GM13976 (cell line): ENCODE measurements at places on chromosomes 7 and 10.

GRCh38 chr7:47636433-47637175, 54.7 kb upstream of the TNS3 start:
- no peak for DNase-seq

DNA sequence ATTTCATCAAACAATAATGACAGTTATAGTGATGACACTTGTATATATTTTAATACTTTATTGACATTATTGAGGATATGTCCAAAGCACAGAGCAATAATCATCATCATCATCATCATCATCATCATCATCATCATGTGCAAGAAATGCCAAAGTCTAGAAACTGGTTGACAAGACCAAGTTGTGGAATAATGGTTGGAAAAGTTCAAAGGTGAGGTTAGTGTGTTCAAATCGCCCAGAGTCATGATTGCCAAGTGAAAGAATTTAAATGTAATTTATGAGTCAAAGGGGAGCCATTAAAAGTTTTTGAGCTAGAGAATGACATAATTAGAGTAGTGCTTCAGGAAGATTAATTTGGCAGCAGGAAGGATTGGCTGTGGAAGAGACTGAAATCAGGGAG, 852.4 kb downstream of the SORCS1 start:
- no peak for DNase-seq

- DNase-seq = no peak
Measured at GRCh38 chr10:44689368-44689767, 221.8 kb upstream of the TMEM72 start.

DNA sequence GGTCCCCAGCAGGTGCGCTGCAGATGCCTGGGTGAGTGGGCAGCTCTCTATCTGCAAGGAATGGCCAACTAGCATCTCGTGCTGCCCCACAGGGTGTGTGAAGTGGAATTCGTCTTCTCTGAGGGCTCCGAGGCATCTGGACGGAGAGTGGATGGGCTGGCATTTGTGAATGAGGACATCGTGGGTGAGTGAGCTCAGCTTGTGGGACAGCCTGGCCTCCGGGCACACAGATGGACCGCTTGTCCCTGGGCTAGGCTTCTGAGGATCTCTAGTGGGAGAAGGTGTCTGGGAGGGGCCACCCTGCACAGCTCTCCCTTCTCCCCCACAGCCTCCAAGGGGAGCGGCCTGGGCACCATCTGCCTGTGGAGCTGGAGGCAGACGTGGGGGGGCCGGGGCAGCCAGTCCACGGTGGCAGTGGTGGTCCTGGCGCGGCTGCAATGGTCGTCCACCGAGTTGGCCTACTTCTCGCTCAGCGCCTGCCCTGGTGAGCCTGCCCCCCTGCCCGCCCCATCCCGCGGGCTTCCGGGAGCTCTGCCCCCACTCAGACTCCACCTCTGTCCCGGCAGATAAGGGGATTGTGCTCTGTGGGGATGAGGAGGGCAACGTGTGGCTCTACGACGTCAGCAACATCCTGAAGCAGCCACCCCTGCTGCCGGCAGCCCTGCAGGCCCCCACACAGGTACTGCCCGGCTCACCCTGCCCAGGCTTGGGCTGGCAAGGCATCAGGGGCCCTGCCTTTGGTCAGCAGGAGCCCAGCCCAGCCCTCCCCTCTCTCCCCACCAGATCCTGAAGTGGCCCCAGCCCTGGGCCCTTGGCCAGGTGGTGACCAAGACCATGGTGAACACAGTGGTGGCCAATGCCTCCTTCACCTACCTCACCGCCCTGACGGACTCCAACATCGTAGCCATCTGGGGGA, 6.3 kb downstream of the POLR2J start:
- DNase-seq = no peak

GRCh38 chr7:26122745-26123144, 29.3 kb upstream of the NFE2L3 start:
- DNase-seq = no peak

DNA sequence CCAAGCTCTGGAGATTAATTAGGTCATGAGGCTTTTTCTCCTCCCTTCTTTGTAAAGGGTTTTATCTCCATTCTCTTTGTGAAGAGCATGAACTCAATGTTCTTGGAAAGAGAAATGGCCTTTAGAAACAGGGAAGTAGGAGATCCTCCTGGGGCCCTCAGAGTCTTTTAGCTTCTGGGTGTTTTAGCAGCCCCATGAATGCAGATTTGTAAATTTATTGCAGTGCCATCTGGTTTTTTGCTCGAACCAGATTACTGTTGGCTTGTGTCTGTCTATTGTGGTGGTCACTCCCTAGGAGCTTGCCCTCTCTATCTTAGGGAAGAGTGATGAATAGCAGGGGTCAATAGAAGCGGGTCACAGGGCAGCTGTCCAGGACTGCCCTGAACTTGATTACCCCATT, 110.6 kb downstream of the BTRC start:
- no peak for DNase-seq

- DNase-seq = no peak
Measured at GRCh38 chr10:125054669-125055268, 105.6 kb downstream of the CTBP2 start.

- DNase-seq = no peak
Measured at GRCh38 chr10:95798096-95798855, 42.3 kb downstream of the ENTPD1 start.

DNA sequence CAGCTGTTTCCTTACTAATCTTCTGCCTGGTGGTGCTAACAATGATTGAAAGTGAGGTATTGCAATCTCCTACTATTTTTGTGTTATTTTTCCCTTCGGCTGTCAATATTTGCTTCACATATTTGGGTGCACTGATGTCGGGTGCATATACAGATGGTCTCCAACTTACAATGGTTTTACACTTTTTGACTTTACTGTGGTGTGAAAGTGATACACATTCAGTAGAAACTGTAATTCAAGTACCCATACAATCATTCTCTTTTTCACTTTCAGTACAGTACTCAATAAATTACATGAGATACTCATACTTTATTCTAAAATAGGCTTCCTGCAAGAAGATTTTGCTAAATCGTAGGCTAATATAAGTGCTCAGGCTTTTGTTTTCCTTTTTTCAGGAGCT, 73.2 kb downstream of the RNF216 start:
- no peak for DNase-seq

DNA sequence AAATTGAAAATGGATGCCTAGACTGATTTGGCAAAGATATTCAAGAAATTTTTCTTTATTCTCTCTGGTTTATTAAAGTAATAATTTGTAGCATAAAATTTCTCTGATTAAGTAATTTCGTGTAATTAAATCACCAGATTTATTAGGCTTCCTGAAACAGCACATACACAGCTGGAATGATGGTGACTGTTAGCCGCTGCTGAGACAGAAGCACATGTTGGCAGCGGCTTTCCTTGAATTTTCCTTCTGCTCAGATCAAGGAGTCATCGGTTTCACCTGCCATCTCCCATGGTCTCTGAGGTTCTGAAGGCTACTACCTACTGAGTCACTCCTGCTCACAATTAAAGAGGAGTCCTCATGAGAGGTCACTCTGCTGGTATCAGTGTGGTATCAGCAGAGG, 101.5 kb downstream of the GFRA1 start:
- no peak for DNase-seq

GRCh38 chr7:90621747-90622140, 25.6 kb downstream of the CDK14 start:
- DNase-seq = no peak

DNA sequence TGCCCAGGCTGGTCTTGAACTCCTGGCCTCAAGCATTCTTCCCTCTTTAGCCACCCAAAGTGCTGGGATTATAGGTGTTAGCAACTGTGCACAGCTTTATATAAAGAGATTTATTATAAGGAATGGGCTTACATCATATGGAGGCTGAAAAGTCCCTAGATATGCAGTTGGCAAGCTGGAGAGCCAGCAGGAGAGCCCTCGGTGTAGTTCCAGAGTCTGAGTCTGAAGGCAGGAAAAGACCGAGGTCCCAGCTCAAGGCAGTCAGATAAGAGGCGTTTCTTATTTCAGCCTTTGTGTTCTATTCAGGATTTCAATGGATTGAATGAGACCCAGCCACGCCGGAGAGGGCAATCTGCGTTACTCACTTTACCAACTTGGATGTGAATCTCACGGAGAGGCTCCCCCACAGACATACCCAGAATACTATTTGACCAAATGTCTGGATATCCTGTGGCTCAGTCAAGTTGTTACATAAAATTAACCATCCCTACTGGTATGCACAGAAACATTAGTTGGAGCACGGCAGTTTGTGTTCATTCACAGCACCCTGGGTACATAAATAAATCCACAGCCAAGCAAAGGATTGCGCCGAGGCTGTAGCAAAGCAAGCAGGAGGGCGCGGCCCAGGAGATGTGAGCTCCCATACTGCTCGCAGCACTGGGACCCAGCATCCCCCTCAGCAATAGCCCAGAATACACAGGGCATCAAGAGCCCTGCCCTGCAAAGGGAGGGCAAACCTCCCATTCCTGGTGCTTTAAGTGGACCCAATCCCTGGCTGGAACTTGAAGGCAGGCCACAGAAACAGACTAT, 158.4 kb upstream of the ZNF32 start:
- no peak for DNase-seq

GRCh38 chr7:88092676-88092999, 127.2 kb downstream of the SRI start:
- DNase-seq = no peak

DNA sequence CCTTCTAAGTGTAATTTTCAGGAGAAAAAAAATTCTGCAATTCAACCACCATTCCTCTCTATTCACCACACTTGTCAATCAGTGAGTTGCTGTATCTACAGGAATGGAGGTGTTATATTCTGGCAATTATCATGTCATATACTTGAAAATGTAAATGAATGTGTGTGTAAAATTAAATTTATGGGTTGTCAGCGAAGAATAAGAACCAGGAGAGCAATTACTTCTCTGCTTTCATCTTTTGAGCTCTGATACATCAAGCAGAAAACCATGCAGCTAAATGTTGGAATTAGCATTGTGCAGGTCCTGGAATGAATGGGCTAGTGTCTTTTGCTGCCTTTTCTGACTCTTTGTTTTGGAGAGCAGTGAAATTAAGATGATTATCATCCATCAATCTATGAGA, 207.6 kb downstream of the FOXP2 start:
- DNase-seq = no peak

DNA sequence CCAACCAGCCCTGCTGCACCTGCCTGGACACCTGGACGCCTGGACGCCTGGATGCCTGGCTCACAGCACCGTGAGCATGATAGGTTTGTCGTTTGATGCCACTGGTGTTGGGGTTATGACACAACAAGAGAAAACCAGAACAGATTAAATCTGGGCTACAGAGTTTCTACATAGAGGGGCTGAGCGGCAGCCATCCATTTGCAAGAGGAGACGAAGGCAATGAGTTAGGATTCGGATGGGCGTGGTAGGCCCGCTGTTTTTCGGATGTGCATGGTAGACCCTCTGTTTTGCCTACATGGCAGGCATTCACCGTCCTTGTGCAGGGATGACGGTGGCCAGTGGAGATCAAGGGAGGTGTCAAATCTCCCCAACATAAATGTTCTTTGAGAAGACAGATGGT, 121.5 kb upstream of the RNF32 start:
- DNase-seq = no peak

GRCh38 chr7:23607866-23608265, 10.7 kb downstream of the CCDC126 start:
- no peak for DNase-seq

DNA sequence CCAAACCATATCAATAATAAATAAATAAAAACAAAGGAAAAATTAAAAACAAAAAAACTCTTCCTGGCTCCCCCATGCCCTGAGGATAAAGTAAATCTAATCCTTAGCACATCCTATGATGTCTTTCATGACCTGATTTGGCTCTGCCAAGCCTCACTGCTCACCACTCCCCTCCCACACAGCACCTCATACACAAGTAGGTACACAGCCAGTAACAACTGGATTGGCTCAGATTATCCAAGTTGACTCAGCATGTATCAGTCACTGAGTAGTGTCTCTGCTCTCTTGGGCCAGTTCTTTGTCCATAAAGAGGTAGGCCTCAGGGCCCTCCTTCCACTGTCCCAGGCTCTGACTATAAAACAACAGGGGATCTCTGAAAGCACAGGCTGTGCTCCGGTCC, 99.6 kb downstream of the STRA8 start:
- no peak for DNase-seq

GRCh38 chr7:325051-325798, 35.3 kb downstream of the FOXL3 start:
- no peak for DNase-seq

- no peak for DNase-seq
Measured at GRCh38 chr7:114417290-114417689, 2.7 kb downstream of the FOXP2 start.

GRCh38 chr10:34333513-34333912, 481.6 kb downstream of the PARD3 start:
- DNase-seq = no peak

DNA sequence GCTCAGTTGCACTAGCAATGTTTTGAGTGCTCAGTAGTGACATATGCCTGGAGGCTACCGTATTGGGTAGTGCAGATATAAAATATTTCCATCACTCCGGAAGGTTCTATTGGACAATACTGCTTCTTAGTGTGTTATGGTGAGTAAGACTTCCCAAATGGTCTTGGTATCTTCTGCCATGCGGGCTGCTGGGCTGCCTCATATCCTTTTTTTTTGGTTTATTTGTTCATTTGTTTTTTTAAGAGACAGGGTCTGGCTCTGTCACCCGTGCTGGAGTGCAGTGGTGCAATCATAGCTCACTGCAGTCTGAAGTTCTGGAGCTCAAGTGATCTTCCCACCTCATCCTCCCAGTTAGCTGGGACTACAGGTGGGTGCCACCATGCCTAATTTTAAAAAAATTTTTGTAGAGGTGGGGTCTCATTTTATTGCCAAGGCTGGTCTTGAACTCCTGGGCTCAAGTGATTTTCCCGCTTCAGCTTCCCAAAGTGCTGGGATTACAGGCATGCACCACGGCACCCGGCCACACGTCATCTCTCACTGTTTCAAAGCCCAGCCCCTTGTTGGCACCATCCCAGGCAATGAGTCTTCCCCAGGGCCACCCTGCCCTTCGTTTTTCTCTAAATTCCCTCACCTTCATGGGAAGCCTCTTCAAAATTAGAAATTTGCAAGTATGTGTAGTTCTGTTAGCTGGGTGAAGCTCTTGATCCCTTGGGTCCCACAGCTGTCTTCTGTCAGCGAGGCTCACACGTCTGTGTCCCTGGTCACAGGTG, 111.0 kb upstream of the KLF14 start:
- DNase-seq = no peak

DNA sequence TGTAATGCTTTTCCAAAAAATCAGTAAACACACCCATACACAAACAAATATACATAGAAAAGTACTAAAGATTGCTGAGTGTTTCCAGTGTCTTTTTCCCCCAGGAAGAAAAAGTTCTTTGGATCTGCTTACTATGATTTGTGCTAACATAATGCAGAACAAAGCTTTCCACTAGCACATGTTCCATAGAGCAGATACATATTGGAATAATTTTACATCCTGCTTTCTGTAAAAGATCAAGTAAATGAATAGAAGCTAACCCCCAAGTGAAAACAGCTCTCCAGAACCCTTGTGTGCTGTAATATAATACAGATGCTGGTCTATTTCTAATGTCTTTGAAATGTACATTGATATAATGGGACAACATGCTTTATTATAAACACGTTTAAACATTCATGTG, 125.5 kb downstream of the PON1 start:
- no peak for DNase-seq

DNA sequence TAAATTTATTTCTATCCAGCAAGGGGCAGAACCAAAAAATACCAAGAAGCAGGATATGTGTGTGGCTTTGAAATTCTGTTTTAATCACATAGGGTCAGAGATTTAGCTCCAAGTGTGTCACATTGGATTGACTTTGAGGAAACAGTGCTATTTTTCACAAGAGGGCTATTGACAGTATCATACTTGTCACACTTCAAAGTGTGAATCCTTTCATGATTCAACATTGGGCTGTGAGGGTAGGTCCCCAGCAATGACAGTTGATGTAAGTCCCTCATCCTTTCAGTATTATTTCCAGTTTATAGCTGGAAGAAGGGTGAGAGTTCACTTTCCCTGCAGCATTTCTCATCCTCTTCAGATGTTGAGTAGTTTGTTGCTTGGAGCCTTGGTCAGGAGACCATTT, 7.4 kb downstream of the CCNY start:
- DNase-seq = no peak
